ENCODE measurements at places on chromosomes 13 and 19.

DNA sequence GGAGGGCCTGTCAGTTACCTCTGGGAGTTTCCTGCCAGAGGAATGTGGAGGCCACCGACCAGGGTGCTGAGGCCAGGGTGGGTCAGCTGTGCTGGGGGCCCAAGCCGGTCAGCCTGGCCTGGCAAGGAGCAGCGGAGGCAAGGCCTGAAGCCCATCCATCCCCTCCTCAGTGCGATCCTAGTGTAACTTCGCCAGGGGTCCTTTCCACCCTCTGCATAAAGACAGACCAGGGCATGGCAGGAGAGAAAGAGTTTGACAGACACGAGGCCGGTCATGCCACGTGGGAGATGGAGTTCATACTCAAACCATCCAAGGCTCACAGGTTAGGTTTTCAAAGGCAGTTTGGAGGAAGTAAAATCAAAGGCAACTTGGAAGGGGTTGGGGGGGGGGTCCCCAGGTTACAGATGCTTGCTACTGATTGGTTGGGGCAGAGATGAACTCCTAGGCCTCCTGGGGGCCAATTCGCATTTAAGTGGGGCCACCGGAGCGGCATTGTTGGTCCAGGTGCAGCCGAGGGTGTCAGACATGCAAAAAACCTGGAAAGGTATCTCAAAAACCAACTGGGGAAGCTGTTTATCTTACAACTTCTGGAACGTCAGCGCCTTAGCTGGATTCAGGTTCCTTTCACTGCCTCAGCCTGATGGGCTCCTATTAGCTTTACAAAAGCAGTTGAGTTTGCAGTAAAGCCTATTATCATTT, 36.8 kb upstream of the DPRX start:
- DNase-seq, result no peak

GRCh38 chr13:113040031-113040430, 65.6 kb upstream of the F7 start:
- no peak for DNase-seq

DNA sequence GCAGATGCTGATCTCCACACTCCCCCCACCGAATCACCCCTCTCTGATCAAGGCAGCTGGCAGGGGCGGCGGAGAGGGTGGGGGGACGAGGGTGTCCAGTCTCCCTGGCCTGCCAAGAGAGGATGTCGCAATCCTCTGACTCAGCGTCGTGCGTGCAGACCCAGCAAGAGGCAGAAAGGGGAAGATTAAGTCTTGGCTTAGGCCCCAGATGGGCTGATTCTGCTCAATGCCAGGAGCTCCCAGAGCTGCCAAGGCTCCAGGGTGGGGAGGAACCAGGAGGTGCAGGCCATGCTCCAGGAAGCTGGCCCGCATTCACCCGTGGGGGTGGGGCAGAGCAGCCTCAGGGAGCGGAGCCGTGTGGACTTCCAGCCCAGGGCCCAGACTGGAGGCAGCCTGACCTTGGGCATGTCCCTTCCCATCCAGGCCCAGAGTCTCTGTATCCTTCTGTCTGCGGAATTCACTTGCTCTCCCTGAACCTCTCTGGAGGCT, 6.6 kb upstream of the BCL3 start:
- DNase-seq, result peak; percentile 98

DNA sequence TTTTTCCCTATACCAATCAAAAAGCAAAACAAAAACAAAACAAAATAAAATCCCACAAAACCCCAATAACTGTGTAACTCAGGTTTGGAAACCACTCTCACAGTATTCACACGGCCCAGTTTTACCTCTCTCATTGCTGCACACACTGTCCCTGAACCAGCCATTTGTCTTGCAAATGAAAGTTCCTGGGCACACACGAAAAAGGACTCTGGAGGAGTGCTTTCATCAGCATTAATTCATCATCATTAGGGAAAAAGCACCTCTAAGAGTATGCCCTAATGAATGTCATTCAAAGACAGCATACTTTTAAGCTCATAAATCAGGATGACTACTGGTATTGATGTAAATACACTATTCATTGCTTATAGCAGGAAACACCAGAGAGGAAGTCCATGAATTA, 306.3 kb downstream of the DNAJC15 start:
- no peak for DNase-seq

DNA sequence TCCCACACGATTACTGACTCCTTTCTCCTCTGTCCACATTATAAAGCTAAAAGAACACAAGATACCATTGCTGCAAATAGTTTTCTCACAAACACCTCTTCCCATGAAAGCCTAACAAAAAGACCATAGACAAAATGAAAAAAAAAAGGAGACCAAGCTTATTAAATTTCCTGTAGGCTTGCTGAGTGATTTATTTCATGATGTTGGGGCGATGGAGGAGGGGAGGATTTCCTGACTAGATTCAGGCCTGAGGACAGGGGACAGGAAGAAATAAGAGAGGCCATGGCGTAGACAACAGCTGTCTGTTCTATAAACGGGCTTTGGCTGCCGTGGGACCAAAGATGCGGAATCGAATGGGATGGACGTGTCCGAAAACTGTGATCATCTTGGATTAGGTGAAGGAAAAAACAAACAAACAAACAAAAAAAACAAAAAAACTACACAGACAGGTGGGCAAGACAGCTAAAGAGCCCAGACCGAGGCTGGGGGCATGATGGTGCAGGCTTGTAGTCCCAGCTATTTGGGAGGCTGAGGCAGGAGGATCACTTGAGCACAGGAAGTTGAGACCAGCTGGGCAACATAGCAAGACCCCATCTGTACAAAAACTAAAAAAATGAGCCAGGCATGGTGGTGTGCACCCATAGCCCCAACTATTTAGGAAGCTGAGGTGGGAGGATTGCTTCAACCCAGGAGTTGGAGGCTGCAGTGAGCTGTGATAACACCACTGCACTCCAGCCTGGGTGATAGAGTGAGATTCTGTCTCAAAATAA, 5.3 kb downstream of the TMPRSS9 start:
- no peak for DNase-seq

- DNase-seq, result no peak
Observed at GRCh38 chr19:16044746-16045145, 31.5 kb upstream of the TPM4 start.

GRCh38 chr19:22438011-22438410, 15.9 kb upstream of the ZNF98 start:
- no peak for DNase-seq

- DNase-seq, result no peak
Observed at GRCh38 chr13:19155321-19155861, 26.2 kb downstream of the TUBA3C start.

DNA sequence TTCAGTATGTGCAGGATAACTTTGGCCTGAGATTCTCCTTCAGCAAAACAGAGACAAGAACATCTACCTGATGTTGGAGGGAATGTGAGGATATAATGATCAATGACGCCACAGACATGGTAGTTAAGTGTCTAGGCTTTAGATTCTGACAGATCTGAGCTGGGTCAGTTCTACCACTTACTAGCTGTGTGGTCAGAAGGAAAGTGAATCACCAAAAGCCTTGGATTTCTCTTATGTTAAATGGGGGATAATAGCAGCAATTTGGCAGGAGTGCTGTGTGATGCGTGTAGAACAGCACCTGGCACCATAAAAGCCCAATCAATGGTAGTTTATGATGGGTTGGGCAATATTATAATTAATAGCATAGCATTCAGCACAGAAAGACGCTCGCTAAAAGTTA, 41.7 kb downstream of the RXFP2 start:
- DNase-seq, result peak; percentile 41

GRCh38 chr13:71499235-71499634, 367.8 kb downstream of the DACH1 start:
- no peak for DNase-seq

DNA sequence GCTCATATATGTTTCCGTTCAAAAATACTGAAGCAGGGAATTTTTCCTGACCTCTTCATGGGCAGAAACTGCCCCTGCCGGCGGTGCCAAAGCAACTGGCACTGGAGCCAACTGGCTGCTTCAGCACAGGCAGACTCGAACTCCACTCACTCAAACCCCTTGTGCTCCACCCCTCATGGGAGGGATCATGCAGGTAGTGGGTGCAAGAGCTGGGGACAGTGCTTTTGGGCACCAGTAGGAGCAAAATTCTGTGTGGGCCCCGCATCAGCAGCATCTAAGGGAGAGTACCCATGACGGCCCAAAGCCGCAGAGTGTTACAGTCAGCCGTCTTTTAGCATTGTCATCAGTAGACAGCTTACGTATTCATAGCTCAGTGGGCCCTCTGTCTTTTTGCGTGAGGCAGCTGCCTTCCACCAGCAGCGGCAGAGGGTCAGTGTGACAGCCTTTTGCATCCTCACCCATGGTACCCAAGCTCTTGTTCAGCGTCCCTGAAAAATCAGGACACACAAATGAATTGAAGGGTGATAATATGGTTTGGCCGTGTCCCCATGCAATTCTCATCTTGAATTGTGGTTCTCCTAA, 393.8 kb downstream of the SLITRK6 start:
- no peak for DNase-seq

GRCh38 chr19:23762884-23763711, 4.4 kb upstream of the ZNF681 start:
- DNase-seq, result peak; percentile 56

GRCh38 chr13:66751691-66752090, 478.4 kb downstream of the PCDH9 start:
- DNase-seq, result no peak

GRCh38 chr19:4456843-4457653, 546 bp downstream of the UBXN6 start:
- peak; percentile 75 for DNase-seq

DNA sequence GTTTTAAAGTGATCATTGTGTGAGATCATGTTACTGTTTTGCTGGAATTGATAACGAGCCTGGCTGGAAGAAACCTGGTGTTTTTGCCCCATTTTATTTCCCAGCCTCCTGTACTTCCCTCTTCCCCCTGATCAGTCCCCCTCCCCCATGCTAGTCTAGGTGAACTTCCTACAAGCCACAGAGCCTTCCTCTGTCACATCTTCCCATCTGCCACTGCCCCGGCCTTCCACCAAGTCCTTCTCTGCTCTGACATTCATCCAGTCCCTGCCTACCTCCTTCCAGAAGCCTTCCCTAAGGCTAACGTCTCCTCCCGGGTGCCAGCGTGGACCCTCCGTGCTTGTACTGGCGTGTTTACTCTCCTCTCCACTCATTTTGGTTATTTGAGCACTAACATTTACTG, 14.3 kb downstream of the FARP1 start:
- DNase-seq, result no peak

GRCh38 chr13:76579701-76580100, 306.5 kb downstream of the KCTD12 start:
- DNase-seq, result no peak

- no peak for DNase-seq
Observed at GRCh38 chr13:53788286-53788685, 759.7 kb downstream of the OLFM4 start.

GRCh38 chr13:99859178-99860177, 112.1 kb downstream of the ZIC5 start:
- DNase-seq, result no peak

GRCh38 chr13:47129461-47129860, 232.6 kb upstream of the HTR2A start:
- DNase-seq, result no peak

DNA sequence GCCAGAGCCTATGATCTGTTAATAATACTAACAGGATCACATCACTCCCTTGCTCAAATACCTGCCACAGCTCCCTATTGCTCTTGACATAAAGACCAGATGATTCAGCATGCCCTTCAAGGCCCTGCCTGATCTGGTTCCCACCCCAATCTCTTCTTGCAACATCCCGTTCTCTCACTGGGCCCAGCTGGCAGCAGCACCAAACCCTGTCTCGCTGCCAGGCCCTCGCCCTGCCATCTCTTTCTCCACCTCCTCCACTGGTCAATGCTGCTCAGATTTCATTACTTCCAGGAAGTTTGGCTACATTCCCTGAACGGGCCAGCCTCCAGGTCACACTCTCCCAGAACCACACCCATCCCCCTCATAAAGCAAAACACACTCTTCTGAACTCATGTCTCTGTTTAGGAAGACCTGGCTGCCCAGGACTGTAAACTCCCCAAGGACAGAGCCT, 8.6 kb upstream of the BCAT2 start:
- peak; percentile 92 for DNase-seq

DNA sequence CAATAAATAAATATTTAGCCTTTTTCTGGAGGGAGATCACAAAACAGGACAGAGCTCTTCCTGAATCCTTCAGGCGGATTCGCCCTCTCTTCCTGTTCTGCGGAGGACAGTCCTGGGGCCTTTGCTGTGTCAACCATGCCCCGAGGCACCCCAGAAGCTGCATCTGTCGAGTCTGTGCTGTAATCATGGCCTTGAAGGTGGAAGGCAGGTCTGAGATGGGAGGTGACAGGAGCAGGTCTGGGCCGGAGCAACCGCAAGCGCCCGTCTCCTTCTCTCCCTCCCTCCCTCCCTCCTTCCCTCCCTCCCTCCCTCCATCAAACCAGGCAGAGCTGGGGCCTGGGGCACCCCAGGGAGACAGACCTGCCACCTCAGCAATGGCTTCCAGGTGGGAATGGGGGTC, 4.6 kb upstream of the FXYD3 start:
- DNase-seq, result no peak

DNA sequence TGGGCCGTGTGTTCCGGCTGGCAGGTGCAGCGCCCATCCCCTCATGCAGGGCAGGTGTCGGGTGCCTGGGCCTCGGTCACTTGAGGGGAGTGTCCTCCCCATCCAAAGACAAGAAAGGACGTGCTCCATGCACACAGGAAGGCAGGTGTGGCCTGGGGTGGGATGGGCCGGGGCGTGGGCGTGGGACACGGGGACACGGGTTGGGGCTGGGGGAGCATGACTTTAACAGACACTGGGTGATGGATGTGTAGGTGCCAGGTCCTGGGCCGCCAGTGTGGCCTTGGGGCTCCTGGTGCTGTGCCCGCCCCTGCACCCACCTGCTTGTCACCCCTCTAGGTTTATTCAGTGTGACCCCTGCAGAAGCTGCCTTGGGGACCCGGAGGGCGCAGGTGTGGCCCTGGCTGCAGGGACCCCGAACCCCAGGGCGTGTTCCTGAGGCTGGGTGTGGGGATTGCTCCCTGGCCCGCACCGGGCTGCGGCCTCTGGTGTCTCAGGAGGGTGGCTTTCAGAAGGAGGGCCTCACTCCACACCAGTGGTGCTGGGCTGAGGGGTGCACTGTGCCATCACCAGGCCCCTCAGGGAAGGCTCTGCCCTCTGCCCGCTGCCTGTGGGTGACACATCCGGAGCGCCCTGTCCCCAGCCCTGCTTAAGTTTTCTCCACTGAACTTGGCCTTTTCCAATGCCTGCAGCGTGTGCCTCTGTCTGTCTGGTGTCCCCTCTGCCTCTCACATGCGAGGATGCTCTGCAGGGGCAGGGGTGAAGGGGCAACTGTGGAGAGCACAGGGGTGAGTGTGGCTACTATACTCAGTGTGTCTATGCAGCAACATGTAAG, 5.2 kb downstream of the TMEM255B start:
- DNase-seq, result no peak
